ENCODE measurements at places on chromosomes 5 and 9. TPM values are rescaled to one million over a fixed set of nuclear protein-coding genes. Genes with fewer than 3 reads are reported as not detected.

DNA sequence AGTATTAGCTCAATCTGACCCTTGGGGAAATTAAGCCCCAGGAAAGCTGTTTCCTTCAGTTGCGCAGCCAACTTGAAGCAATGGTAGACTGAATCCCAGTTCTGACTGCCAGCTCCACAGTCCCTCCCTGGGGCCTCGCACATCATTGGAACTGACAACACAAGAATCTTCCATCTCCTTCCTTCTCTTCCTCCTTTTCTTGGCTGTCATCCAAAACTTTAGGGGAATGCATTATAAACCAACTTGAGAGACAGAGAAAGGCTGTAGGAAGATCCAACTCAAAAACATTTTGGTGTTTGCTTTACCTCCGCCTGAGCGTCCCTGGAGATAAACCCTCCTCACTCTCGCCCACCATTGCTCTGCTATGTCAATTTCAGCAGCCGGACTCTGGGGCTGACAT lies 16.6 kb downstream of the KCNIP1 start:
- H3K27ac ChIP-seq = no peak overlapping the region
- no peak overlapping the region for H3K4me3 ChIP-seq
- H3K36me3 ChIP-seq = no peaks in the 10 kb centered on the region
- H3K4me1 ChIP-seq = peaks cover 14% of the 10 kb centered on the region
- H3K27me3 ChIP-seq = no peaks in the 10 kb centered on the region
- no peak for DNase-seq

DNA sequence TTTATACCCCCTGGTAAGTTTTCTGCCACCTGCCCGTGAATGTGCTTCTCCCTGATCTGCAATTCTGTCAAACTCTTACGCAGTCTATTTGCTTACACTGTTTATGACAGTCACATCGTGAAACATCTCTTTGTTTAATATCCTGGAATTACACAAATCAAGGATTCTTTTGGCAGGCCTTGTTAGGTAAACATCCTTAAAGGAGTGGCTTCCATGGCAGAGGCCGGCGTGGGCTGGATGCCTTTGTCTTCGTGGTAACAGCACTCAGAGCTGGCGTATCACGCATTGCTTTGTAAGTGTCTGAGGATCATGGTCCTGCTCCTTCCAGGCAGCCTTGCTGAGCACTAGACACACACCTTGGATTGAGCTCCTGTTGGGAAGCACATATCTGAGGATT lies 145.7 kb downstream of the IRX1 start:
- DNase-seq = no peak
- H3K4me1 ChIP-seq = peaks cover 4% of the 10 kb centered on the region
- no peaks in the 10 kb centered on the region for H3K27me3 ChIP-seq
- H3K36me3 ChIP-seq = no peaks in the 10 kb centered on the region
- no peak overlapping the region for H3K27ac ChIP-seq

DNA sequence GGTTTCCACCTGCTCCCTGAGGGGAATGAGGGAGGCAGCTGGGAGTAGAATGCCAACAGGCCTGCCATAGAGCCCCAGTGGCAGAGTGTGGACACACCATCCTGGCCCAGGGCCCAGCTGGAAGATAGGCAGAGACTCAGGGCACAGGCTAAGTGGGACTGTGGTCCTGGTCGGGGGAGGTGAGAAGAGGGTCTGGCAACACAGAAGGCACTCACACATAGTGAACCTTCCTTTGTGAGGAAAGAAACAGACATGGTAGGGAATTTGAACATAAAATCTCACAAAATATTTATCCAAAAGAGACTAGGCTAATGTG lies 41.2 kb downstream of the WDR36 start:
- H3K27ac ChIP-seq = no peak overlapping the region
- H3K27me3 ChIP-seq = no peaks in the 10 kb centered on the region
- H3K36me3 ChIP-seq = no peaks in the 10 kb centered on the region
- no peak overlapping the region for H3K4me3 ChIP-seq
- H3K4me1 ChIP-seq = peaks cover 14% of the 10 kb centered on the region
- DNase-seq = no peak

FSTL4 gene
- 2.3 TPM for total RNA-seq

DNA sequence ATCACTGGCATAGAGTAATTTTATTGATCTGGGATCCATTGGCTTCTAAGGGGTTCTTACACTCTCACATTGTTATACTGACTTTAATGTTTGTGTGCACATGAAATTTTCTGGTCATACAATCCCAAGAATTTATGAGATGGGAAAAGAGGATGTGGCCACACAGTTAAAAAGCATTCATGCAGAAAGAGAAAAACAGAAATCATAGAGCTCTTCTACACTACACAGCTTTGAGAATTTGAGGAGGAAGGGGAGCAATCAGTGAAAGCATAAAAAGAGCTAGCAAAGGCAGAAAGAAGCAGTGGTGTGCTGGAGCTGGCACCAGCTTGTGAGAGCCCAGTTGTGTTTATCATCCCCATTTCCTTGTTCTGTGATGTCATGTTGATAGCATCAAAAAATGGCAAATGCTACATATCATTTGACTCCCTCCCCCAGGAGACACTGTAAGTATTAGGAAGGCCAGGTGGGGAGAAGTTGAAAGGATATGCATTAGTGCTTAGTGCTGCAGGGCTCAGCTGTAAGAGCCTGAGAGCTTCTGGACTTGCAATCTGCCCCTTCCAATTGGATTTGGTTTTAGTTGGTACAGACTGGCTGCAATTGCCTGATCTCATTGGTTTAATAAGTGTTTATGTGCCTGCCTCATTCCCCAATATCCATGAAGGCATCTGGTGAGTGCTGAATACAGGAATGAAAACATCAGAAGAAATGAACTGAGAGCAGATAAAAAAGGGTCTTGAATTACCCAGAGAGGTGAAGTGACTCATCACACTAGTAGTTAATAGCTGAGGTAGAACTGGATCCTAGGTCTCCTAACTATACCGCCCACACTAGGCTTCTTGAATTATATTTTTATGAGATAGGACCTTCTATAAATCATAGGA lies 30.9 kb downstream of the RHOBTB3 start:
- H3K27ac ChIP-seq = no peak overlapping the region
- no peaks in the 10 kb centered on the region for H3K27me3 ChIP-seq
- H3K4me1 ChIP-seq = no peaks in the 10 kb centered on the region
- H3K4me3 ChIP-seq = no peak overlapping the region

TAF11L7 gene
- total RNA-seq = not detected

DNA sequence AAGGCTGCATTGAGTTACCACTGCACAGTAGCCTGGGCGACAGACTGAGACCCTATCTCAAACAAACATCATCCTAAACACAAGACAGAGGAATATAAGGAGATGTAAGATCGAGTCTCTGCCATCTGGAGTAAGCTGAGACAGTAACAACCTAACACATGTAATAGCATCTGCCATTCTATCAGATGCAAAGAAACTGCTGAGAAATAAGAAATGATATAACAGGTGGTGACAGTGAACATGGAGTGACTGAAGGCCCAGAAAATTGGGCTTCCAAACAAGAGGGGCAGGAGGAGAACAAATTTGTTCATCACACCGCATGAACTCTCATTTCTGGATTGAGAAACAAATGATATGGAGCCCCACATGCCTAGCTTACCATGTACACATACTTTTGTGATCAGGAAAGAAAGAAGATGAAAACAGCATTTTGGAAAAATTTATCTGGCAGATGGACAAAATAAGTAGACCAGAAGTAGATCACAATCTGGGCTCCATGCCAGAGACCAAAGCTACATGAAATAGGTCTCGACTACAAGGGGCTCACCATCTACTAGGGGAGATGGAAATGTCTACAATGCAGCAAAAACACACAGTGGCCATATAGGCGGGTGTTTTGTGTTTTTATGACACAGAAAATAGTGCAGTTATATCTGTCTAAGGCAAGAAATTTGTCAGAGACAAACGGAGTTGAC lies 45.5 kb downstream of the ECPAS start:
- H3K27me3 ChIP-seq = no peaks in the 10 kb centered on the region
- no peak for DNase-seq
- H3K36me3 ChIP-seq = no peaks in the 10 kb centered on the region

GRCh38 chr9:131420980-131421624 lies 27.2 kb downstream of the PRRC2B start:
- H3K27me3 ChIP-seq = no peaks in the 10 kb centered on the region
- H3K4me1 ChIP-seq = peaks cover 71% of the 10 kb centered on the region
- peak overlapping the region; percentile 29 for H3K27ac ChIP-seq

- peaks cover 29% of the 10 kb centered on the region for H3K4me1 ChIP-seq
- H3K27ac ChIP-seq = no peak overlapping the region
- no peak overlapping the region for H3K4me3 ChIP-seq
- no peak for DNase-seq
These were observed 26.7 kb downstream of the RNF145 start for GRCh38 chr5:159182691-159183090.

PCDHGA12 gene
- 0.79 TPM for total RNA-seq

DNA sequence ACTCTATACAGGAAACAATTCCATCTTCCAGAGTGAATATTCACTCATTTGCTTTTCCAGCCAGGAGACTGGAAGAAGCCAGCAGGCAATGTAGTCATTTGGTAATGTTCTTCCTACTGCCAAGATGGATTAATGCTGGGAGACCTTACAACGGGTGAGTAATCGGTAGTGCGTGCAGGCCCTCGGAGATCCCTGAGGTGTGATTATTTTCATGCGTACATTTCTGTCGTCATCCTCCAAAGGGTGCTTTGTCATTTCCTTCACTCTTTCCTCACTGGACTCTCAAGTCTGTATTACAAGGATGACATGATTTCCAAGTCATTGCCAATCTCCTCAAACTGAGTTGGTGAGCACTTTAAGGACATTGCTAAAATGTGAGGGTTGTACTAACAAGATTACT lies 263.5 kb downstream of the CWC27 start:
- H3K27ac ChIP-seq = no peak overlapping the region
- DNase-seq = no peak
- H3K36me3 ChIP-seq = no peaks in the 10 kb centered on the region
- H3K4me1 ChIP-seq = peaks cover 28% of the 10 kb centered on the region
- H3K27me3 ChIP-seq = peaks cover 7% of the 10 kb centered on the region

DNA sequence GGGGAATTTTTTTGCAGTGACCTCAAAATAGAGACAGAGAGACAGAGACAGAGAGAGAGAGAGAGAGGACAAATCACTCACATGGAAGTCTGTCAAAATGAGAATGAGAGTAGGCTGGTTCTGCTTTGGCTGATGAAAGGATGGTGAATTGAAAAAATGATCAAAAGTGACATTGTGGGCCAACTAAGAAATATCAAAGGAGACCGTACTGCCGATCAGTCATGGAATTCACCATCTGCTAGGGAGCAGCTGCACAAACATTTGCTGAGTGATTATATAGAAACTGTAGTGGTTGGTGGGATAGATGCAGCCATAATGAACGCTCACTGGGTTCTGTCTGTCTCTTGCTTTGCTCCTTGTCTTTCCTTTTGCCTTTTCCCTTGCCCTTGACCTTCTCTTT lies 476.6 kb upstream of the SGCD start:
- no peak overlapping the region for H3K27ac ChIP-seq
- no peaks in the 10 kb centered on the region for H3K36me3 ChIP-seq
- no peak for DNase-seq
- no peaks in the 10 kb centered on the region for H3K27me3 ChIP-seq
- no peaks in the 10 kb centered on the region for H3K4me1 ChIP-seq
- H3K4me3 ChIP-seq = no peak overlapping the region

DNA sequence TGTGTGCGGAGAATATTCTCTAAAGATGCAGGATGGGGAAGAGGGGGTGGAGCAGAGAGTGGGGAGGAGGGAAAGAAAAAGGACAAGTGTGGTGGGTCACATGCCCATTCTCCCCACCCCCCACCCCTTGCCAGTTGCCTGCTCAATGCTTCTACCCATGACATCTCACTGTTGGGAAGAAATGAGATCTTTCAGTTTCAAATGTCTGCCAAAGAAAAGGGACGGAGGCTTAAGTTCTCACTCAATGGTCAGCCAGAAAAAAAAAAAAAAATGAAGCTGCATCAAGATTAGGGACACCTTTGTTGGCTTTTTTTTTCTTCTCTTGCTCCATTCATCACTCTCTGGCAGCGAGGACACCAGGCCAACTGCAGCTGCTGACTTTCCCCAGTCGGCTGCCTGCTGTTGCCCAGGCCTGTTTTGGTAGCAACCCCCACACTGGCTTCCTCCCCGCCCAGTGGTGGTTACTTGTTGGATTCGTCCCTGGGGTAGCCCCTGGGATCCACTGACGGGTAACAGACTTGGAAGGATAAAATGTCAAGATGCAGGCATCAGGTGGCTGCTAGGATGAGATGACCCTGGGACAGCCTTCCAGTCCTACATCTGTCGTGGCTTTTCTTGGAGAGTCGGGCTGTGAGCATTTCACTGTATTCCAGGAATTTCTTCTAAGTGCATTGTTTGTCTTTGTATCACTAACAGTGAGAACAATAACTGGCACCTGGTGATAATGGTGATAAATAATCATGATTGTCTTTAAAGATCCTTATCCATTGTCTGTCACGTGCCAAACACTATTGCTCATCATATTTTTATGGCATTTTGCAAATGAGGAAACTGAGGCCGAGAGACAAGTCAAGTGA lies 9.1 kb downstream of the WWC1 start:
- H3K4me3 ChIP-seq = peak overlapping the region; percentile 22
- peaks cover 32% of the 10 kb centered on the region for H3K4me1 ChIP-seq
- no peaks in the 10 kb centered on the region for H3K27me3 ChIP-seq

GRCh38 chr9:3836011-3836410 lies 310.2 kb upstream of the RFX3 start:
- H3K27ac ChIP-seq = no peak overlapping the region
- peaks cover 14% of the 10 kb centered on the region for H3K4me1 ChIP-seq
- H3K36me3 ChIP-seq = no peaks in the 10 kb centered on the region

FOXD4L5 gene
- total RNA-seq = 0.19 TPM

GLDC gene
- total RNA-seq = 100 TPM
